ENCODE measurements at places on chromosomes 7 and 10.
A peak's percentile ranks its signal among the peaks of the same experiment; 100 is the strongest.

- no peaks in the 10 kb centered on the region for H3K36me3 ChIP-seq
- peaks cover 40% of the 10 kb centered on the region for H3K4me1 ChIP-seq
- H3K27me3 ChIP-seq: peaks cover 4% of the 10 kb centered on the region
- H3K4me3 ChIP-seq: no peak overlapping the region
- no peak overlapping the region for H3K27ac ChIP-seq
Observed at GRCh38 chr7:70775570-70776156, 356.3 kb upstream of the GALNT17 start.

GRCh38 chr10:64271983-64272382 lies 750.8 kb downstream of the REEP3 start:
- H3K27ac ChIP-seq: no peak overlapping the region
- H3K4me3 ChIP-seq: no peak overlapping the region
- H3K4me1 ChIP-seq: no peaks in the 10 kb centered on the region
- no peaks in the 10 kb centered on the region for H3K36me3 ChIP-seq
- no peak for DNase-seq

DNA sequence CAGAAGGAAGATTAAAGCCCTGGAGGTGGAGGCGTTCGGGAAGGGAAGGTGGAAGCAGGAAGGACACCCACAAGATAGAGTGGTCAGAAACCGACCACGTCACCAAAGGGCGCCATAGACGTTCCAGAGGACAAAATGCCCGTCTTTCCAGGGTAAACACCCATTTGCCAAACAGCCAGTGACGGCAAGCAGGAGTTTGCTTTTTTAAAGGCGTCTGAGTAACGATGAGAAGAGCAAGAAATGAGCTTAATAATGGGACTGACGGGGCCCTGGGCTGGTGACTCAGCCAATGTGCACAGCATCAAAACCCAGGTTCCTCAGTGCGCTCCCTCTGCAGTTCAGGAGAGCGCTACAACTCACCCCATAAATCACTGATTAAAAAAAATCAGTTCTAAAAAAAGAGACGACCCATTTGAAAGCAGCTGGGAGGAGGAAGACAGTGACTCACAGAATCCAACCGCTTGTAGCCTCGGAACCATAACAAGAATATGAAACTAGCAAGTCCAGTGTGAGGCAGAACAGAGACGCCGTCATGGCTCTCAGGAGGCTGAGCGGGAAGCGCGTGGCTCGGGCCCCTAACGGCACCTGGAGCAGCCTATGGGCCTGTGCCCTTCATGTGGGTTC lies 5.9 kb downstream of the DIP2C start:
- H3K27me3 ChIP-seq: peaks cover 20% of the 10 kb centered on the region
- DNase-seq: no peak
- H3K27ac ChIP-seq: no peak overlapping the region
- H3K4me1 ChIP-seq: no peaks in the 10 kb centered on the region
- no peak overlapping the region for H3K4me3 ChIP-seq

DNA sequence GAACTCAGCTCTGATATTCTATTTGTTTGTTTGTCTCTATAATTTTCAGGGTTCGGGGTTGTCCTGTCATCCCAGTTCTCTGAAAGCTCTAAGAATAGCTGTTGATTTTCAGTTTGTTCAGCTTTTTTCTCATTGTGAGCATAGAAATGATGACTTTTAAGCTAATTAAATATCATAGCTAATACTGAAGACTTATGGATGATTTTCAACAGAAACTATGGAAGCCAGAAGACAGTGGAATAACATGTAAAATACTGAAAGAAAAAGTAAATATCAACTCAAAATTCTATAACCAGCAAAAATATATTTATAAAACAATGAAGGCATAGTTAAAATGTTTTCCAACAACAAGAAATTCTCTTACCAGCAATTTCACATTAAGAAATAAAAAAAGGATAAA lies 96.4 kb upstream of the ETV1 start:
- DNase-seq: no peak
- H3K4me3 ChIP-seq: no peak overlapping the region
- H3K27me3 ChIP-seq: no peaks in the 10 kb centered on the region
- no peaks in the 10 kb centered on the region for H3K4me1 ChIP-seq

DNA sequence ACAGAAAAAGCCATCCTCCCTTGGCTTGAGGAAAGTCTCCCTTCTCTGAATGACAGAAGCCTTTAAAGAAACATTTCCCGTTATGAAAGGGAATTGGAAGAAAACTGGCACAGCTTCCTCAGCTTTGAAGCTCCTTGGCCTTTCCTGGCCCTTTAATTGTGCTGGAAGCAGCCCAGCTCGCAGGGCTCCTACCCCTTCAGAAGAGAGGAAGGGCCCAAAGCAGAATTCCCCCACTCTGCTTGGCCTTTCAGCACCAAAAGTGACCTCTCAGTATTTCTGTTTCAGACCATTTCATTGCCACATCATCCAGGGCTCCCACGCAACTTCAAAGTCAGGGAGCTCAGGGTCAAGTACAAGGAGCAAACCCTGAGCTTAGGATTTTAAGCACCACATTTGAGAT lies 4.2 kb downstream of the AFAP1L2 start:
- H3K4me1 ChIP-seq: peaks cover 9% of the 10 kb centered on the region
- peaks cover 45% of the 10 kb centered on the region for H3K27me3 ChIP-seq
- no peaks in the 10 kb centered on the region for H3K36me3 ChIP-seq

DNA sequence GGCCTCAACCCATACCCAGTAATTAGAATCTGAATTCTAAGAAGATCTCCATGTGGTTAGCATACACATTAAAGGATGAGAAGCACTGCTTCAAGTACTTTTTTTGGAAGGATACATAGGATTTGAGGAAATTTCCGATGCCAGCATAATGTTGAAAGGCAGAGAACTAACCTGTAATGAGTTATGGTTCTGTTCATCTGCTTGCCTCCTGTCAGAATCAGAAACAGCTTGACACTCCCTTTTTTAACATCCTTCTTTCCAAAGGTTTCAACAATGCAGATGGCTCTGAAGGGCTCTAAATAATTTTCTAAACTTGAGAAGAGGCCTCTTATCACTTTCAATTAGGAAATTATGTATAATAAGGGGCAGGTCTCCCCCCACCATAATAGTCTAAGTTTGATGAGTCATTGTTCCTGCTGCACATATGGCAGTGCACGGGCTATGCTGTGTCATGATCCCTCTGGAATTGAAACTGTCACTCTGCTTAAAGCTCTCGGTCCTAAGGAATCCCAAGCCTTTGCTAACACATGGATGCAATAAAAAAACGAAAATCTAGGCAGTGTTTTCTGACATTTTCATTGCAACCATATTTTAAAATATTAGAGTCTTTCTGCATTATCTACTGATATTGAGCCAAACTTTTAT lies 291.2 kb upstream of the FZD1 start:
- H3K27ac ChIP-seq: no peak overlapping the region
- H3K36me3 ChIP-seq: no peaks in the 10 kb centered on the region
- H3K4me3 ChIP-seq: no peak overlapping the region
- H3K27me3 ChIP-seq: no peaks in the 10 kb centered on the region
- H3K4me1 ChIP-seq: no peaks in the 10 kb centered on the region
- no peak for DNase-seq

- no peak overlapping the region for H3K4me3 ChIP-seq
- H3K27ac ChIP-seq: peak overlapping the region; percentile 74
- DNase-seq: no peak
Observed at GRCh38 chr10:79046741-79047583, 21.8 kb upstream of the ZMIZ1 start.

DNA sequence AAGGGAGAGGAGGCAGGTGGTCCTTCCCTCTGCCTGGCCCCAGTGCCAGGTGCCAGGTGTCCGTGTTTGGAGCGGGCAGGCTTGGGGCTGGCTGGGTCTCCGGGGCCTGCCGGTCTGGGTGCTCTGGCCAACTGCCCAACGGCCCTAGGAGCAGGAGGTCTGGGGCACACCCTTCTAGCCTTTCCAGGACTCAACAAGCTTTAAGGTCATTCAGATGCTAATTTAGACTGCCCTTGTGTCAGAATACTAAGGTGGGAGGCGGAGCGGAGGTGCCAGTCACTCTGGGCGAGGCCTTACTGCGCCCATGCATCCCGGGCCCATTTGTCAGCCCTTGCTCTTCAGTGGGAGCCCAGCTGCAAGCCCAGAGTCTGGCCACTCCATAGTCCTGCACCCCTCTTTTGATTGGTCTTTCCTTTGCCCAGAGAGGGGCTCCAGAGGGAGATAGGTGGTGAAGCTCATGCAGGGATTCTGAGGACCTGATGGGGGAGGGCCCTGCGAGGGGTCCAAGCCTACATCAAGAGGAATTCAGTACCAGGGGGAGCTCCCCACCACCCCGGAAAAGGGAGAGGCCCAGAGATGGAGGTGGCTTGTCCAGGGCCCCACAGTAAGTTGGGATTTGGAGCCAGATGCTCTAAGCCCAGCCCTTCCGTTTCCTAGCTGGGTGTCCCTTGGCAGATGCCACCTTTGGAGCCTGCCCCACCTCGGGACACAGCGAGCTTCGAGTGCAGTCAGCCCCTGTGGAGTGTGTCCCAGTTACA lies 1.3 kb downstream of the PGAM2 start:
- no peaks in the 10 kb centered on the region for H3K27me3 ChIP-seq
- H3K4me3 ChIP-seq: no peak overlapping the region
- H3K4me1 ChIP-seq: peaks cover 26% of the 10 kb centered on the region
- no peak overlapping the region for H3K27ac ChIP-seq
- peak; percentile 5 for DNase-seq

GRCh38 chr7:151679071-151679708 lies 159.5 kb upstream of the RHEB start:
- peaks cover 16% of the 10 kb centered on the region for H3K4me1 ChIP-seq
- H3K27me3 ChIP-seq: no peaks in the 10 kb centered on the region
- H3K27ac ChIP-seq: no peak overlapping the region
- H3K36me3 ChIP-seq: peaks cover 2% of the 10 kb centered on the region
- H3K4me3 ChIP-seq: no peak overlapping the region
- no peak for DNase-seq

DNA sequence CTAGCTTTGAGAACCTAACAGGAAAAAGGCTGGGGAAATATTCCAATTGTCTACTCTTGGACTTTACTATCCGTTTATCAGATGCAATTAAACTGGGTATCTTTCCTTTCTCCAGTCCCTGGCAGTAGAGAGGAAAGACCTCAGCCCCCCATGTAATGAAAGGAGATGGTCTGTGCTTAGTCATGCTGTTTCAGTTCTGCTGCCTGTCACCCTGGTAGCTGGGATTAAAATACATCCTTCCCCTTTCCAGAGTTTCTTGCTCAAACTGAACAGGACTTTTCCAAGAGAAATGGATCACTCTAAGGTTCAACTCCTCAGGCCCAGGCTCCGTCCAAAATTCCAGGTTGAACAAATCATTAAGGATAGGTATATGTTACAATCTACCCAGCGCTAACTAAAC lies 202.9 kb downstream of the PTEN start:
- H3K27me3 ChIP-seq: peaks cover 20% of the 10 kb centered on the region
- H3K36me3 ChIP-seq: no peaks in the 10 kb centered on the region
- H3K4me3 ChIP-seq: no peak overlapping the region
- no peak overlapping the region for H3K27ac ChIP-seq

DNA sequence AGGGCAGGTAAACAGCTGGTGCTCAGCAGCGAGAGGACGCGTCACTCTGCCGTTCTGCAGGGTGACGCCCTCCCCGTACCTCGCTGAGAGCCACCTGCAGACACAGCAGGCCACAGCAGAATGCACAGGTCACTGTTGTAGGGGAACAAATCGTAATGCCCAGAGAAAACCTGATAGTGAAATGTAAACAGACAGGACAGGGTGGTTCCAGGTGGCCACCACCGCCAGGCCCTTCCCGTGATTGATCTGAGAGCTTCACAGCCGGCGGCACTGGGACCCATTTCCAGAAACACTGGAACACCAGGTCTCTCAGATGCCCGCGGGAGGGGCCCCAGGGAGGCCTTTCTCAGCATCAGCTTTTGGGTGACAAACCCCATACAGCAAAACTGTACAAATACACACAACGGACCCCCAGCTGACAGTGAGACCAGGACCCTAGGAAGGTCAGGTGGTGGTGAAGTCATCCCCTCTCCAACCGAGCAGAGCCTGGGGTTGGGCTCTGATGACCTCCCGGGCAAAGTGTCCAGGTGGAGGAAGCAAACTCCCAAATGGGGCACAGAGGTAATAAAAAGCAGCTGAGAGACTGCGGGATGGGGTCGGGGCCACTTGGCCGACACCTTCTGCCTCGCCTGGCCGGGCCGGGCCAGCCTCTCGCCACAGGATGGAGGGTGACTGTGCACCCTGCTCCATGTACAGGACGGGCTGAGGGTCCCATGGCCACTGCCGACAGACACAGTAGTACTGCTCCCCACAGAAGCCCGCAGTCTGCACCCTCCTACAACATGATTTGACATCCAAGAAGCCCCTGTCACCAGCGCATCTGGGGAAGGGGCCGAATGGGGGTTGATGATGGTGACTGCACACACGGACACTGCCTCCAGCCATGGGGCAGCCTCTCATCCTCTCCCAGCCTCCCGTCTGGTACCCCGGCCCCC lies 4.6 kb downstream of the BHLHA15 start:
- H3K4me3 ChIP-seq: no peak overlapping the region
- no peak for DNase-seq
- no peaks in the 10 kb centered on the region for H3K27me3 ChIP-seq
- peaks cover 2% of the 10 kb centered on the region for H3K36me3 ChIP-seq
- peaks cover 18% of the 10 kb centered on the region for H3K4me1 ChIP-seq

GRCh38 chr7:94295850-94296249 lies 98.8 kb upstream of the COL1A2 start:
- H3K27ac ChIP-seq: no peak overlapping the region
- no peak overlapping the region for H3K4me3 ChIP-seq
- no peaks in the 10 kb centered on the region for H3K36me3 ChIP-seq

DNA sequence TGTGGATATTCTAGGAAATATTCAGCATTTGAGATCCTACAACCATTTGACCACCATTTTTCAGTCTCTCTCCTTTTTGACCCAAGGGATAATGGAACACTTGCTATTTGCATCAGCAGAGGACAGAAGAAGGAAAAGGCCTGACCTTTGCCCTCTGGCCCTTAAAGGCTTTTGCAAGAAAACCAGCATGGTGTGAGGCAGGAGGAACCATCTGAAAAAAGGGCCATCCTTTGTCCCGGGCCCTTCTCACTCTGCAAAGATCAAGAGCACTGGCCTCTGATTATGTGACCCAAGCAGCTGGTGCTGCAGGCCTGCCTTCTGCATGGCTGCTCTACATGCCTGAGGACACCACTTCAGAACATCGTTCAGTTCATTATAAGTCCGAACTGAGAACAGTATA lies 133.3 kb upstream of the STK17A start:
- H3K27ac ChIP-seq: no peak overlapping the region
- H3K27me3 ChIP-seq: peaks cover 3% of the 10 kb centered on the region

DNA sequence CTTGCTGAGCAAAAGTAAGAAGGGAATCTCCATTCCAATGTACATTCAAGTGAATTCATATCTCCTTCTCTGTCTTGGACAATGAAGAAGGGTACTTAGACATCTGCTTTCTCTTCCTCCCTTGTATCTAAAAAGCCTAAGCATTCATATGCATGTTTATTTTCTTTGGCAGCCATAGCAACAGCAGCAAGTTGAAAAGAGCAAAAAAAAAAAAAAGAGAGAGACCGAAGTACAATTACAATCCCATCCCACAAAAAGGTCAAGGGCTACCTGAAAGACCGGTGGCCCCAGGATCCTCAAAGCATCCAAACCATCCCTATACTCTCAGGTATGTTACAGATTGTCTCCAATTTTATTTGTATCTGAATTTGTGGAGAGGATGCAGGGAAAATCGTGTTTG lies 4.1 kb downstream of the OR2F1 start:
- no peaks in the 10 kb centered on the region for H3K4me1 ChIP-seq
- no peak for DNase-seq
- H3K4me3 ChIP-seq: no peak overlapping the region
- H3K36me3 ChIP-seq: no peaks in the 10 kb centered on the region
- H3K27me3 ChIP-seq: peaks cover 27% of the 10 kb centered on the region

Data from activated CD4-positive, alpha-beta T cell treated with anti-CD3 and anti-CD28 coated beads for 36 hours (primary cell).